ENCODE measurements at places on chromosomes 7 and 10. TPM values are rescaled to one million over a fixed set of nuclear protein-coding genes. Genes with fewer than 3 reads are reported as not detected.

- no peak for DNase-seq
Measured at GRCh38 chr10:108496106-108496505, 1331.6 kb upstream of the SORCS1 start.

DNA sequence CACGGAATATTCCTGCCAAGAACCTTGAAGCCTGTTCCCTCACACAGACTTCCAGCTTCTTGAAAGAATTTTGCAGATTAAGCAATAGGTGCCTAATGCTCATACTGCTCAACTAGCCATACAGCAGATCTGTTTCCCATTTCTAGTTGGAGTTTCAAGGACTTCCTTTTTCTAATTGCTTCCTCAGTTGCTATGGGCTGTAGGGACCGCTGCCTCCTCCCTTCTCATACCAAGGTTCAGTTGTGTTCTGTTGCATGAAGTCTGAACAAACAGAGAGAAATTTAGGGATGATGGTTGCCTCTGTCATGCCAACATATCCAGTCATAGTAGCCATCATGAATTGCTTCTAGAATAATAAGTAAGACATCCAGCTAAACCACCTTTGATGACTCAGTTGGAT lies 6.8 kb downstream of the ITGA8 start:
- DNase-seq = no peak

- DNase-seq = no peak
Measured at GRCh38 chr10:70582793-70583668, 19.5 kb downstream of the PRF1 start.

- DNase-seq = no peak
Measured at GRCh38 chr10:34999532-34999931, 90.6 kb downstream of the CUL2 start.

GRCh38 chr7:45268013-45268412 lies 110.4 kb downstream of the RAMP3 start:
- no peak for DNase-seq

- no peak for DNase-seq
Measured at GRCh38 chr7:19023477-19023876, 94.0 kb downstream of the TWIST1 start.

DNA sequence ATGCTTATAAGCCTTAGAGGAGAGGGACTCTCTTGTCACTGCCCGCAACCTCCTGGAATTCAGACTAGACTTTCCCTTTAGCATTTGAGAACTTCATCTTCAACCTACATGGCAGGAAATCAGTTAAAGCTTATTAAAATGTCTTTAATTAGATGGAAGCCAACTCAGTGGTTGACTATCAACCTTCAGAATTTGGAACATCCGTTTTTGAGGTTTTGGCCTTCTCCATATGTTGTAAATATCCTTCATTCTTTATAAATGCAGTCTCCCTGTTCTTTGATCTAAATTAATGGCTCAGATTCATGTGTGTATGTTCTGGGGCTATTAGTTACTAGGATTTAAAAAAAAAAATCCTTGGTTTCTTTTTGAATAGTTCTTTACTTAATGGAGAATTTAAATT lies 85.0 kb downstream of the ANKRD61 start:
- DNase-seq = no peak

- peak; percentile 27 for DNase-seq
Measured at GRCh38 chr10:17085011-17085725, 44.4 kb downstream of the CUBN start.

DNA sequence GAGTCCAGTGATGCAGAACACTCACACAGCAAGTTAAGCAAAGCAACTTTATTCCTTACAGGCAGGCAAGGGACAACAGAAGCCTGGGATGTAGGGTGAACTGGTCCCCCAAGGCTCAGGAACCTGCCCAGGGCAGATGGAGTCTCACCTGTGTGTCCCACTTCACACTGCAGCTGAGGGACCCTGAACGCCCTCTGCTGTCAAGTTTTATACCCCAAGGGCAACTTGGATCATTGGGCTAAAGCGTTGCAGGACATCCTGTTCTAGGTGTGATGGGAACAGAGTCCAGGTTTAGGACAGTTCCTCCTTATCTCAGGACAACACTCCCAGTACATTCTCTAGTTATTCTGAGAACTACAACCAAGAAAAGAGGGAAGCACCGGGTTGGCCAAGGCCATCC lies 49.5 kb upstream of the ZNF746 start:
- no peak for DNase-seq

DNA sequence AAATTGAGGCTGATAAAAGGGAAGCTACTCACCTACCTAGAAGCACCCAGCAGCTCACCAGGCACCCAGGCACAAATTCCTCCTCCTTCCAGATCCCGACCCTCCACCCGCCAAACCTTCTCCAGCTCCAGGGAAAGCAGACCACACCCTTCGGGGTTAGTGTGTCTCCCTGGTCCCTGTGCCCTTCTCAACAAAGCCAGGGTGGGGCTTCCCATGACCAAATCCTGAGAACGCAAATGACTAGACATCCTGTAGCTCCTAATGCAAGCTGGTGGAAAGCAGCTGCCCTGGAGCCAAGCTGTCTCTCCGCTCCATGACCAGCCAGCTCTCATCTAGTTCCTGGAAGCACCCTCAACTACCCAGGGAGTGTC lies 4.4 kb downstream of the TBX20 start:
- DNase-seq = no peak

GRCh38 chr10:122170802-122171201 lies 100.3 kb upstream of the BTBD16 start:
- DNase-seq = no peak

- DNase-seq = no peak
Measured at GRCh38 chr7:155874010-155874409, 61.7 kb upstream of the SHH start.

DNA sequence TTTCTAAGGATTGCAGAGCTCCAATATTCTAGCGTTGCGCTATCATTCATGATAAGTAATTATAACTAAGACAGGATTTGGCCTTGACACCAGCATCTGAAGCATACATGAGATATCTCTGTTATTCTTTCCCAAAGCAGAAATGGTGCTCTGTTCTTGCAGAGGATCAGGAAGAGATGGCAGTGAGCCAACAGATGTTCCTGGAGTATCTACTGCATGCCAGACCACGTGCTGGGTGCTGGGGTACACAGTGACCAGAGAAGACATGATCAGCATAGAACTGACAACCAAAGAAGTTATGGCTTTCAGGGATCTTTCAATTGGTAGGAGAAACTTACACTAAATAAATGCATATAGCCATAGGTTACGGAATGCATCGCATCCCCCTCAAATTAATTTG lies 63.7 kb upstream of the PLXNA4 start:
- no peak for DNase-seq

- no peak for DNase-seq
Measured at GRCh38 chr7:158108646-158109293, 478.9 kb downstream of the PTPRN2 start.

GRCh38 chr10:77159538-77160110 lies 478.0 kb downstream of the KCNMA1 start:
- DNase-seq = no peak

GRCh38 chr10:87816163-87816897 lies 1.7 kb downstream of the ATAD1 start:
- no peak for DNase-seq

DNA sequence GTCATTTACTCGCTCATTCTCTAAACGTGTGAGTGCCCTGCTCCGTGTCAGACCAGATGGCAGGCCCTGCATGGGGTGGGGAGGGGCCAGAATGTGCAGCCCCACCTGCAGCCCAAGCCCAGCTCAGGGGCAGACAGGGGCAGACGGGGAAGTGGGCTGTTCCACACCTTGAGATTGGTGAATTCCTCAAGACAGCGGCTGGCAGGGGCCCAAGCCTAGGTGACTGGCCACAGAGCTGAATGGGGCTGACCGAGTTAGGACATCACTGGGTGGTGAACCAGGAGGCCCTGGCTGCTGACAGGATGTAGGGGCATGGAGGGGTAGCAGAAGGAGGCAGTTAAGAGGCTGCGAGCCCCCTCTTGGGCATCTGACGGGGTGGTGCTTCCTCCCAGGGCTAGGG lies 79.1 kb downstream of the MGMT start:
- DNase-seq = no peak

GRCh38 chr7:92359801-92360200 lies 87.5 kb upstream of the GATAD1 start:
- no peak for DNase-seq

DNA sequence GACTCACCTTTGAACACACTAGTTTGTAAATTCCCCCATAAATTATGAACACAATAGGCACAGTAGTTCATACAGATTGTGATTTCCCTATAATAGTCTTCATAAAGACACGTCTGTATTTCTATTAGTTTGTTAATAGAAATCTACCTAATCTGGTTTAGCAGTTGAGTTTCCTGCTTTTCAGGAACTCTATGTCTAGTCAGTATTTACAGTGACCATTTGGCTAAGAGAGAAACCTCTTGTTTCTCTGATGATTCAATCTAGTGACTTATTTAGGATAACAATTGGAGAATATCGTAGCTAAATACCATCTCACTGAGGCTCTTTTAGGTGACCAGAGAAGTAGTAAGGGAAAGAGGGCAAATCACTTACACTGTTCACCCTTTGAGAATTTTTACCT lies 5.9 kb upstream of the HERPUD2 start:
- DNase-seq = no peak

DNA sequence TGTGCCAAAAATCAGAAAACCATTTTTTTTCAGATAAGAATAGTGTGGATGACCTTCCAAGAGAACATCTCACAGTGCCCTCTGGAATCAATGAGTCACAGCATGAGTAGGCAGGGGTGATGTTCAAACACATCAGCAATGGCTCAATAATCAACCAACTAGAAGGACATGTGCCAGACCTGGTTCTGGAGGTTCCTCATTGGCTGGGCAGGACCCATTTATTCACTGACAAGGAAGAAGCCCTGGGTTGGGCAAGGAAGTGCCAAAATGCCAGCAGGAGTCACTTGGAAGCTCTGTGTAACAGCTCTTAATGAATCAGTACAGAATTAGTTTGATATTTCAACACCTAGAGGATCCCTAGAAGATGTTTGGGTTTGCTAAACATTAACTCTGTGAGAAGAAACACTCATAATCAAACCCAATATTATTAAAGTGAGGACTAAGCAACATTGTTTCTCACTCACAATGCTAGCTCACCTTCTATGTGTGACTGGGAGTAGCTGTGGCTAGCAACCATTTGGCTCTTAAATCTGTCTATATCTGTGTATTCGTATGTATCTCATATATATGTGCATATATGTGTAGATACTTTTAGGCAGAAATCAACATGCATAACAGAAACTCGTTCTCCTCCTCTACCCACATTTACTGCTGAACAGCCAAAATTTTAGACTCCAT lies 72.3 kb upstream of the APBB1IP start:
- no peak for DNase-seq

GRCh38 chr10:13376297-13376696 lies 28.2 kb upstream of the SEPHS1 start:
- no peak for DNase-seq

GRCh38 chr7:127692200-127692599 lies 40.2 kb downstream of the SND1 start:
- no peak for DNase-seq

DNA sequence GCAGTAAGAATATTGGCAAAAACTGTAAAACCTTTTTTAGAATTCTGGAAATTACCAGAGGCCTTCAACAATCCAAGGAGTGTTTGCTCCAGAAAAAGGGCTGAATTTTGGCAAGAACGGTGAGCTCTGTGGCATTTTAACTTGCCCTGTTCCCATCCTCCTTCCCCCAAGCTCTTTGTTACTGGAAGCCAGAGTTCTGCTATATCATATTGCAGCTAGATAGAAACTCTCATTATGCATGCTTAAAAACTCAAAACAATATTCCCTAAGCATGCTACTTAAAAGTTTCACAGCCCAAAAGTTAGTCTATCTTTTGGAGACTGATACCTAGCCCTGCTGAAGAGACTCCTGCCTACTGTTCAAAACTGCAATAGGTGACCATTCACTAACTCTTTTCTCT lies 70.6 kb upstream of the GPR37 start:
- no peak for DNase-seq

DNA sequence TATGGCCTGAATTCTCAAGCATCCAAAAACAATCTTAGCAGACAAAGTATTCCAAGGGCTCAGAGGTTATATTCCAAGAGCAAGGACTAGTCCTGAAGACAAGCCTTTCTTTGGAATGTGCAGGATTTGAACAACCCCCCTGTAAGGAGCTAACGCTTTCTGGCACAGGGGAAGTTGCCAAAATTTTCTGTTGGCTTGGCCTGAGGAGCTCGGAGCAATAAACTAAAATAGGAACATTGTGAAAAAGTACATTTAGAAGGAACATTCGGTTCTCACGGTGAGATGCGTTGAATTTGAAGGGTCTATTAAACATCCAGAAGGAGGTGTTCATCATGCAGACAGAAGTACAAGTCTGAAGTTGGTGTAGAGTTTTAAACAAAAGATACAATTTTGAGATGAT lies 1030.5 kb upstream of the CELF2 start:
- DNase-seq = no peak

DNA sequence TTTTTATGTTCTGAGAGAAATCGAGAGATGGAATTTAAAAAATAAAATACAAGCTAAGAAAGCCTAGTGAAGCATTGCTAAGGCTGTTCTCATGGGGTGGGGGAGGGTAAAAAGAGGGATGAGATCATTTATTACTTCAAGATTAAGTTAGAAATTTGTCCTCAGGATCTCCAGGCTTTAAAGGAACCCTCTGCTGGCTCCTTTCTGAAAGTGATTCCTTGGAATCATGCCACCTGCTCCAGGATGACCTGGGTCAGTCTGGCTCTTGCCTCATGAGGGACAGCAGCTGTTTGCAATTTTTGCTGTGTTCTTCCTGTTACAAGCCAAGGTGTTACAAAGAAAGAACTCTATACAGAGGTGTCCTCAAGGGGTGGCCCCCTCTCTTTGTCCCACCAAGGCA lies 69.8 kb downstream of the CDK1 start:
- peak; percentile 51 for DNase-seq

DNA sequence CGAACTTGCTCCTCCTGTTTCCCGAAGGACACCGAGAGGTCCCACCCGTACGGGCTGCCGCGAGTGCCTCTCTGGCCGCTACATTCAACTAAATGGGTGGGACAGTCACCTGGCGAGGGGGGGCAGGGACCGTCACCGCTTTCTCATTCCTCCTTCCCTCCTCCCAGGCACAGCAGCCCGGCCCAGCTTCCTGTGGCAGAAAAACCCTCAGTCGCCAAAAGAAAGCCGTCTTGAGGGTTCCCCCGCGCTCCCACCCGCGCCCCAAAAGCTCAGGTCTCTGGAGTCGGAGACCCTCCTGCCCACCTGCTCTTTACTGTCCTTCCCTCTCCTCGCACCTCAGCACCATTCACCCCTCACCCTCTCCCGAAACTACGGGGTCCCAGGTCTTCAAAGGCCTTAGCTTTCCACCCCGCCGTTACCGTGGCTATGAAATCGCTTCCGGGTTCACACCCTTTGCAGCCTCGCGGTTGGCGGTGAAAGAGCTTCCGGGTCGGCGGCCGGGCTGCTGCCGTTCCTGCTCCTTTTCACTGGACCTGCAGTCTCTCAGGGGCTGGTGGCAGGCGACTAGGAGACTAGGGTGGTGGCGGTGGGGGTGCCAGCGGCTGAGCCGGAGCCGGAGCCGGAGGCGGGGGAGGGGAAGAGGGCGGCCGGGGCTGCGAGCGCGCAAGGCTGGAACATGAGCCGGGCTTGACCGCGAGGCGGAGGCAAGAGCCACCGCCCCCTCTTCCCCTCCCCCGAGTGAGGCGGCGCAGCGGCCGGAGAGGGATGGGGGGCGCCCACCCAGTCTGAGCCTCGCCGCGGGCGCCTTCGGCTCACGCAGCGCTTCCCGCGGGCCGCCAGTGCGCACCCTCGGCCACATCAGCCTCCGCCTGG lies at the start of the genes ANKIB1 and KRIT1:
Gene ANKIB1 (plus strand): TSS at position 488 of the 873 bp plus-strand sequence. CDS start 49,005 bp downstream, outside the sequence.
Gene KRIT1 (minus strand): TSS at position 428 of the 873 bp plus-strand sequence. CDS start 3,779 bp downstream, outside the sequence.
- DNase-seq = peak; percentile 91

Gene MUC3A
- total RNA-seq = 0.19 TPM

Gene TACC2
- 348 TPM for total RNA-seq

Gene HABP2
- not detected for total RNA-seq

Gene BAMBI
- 15.7 TPM for total RNA-seq

Gene CASTOR2
- 19.2 TPM for total RNA-seq

Gene LLCFC1
- total RNA-seq = not detected
